ENCODE measurements at places on chromosomes 12 and 14.

DNA sequence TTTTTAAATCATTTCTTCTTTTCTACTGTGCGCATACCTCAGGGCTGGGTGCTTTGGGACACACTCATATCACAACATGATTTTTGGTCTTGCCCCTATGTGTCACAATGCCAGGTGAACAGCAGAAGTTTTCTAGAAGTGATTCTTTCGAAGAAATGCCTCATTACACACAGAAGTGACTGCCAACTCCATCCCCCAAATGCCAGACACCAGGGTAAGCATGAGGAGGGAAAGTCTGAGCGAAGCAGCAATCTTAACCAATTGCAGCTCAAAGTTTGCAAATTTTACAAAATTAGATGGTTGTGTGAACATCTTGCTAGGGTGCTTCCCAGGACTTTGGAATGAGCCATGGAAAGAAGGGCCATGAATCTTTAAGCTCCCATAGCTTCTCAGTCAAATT lies 87.3 kb upstream of the PLEKHA5 start:
- DNase-seq = no peak

DNA sequence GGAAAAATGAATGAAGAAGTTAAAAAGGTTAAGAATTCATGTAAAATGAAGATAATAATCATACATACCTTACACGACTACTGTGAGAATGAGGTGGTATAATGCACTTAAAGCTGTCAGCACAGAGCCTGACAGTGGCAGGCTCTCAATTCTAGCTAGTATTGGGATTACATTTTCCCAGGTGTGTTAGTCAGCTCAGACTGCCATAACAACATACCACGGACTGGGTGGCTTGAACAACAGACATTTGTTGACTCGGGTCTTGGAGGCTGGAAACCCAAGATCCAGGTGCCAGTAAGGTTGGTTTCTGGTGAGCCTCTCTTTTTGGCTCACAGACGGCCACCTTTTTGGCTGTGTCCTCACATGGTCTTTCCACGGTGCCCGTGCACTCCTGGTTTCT lies 167.8 kb downstream of the CHST11 start:
- DNase-seq = no peak

DNA sequence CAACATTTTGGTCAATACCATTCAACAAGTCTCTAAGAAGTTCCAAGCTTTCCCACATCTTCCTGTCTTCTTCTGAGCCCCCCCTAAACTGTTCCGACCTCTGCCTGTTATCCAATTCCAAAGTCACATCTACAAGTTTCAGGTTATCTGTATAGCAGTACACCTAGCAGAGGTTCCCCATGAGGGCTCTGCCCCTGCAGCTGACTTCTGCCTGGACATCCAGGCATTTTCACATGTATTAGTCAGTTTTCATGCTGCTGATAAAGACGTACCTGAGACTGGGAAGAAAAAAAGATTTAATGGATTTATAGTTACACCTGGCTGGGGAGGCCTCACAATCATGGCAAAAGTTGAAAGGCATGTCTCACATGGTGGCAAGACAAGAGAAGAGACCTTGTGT lies 10.2 kb upstream of the PLA2G1B start:
- DNase-seq = no peak

- DNase-seq = no peak
These were observed 126.5 kb downstream of the C12orf75 start for GRCh38 chr12:105457026-105457425.

- DNase-seq = no peak
These were observed 48.2 kb downstream of the SLC38A4 start for GRCh38 chr12:46777587-46777986.

DNA sequence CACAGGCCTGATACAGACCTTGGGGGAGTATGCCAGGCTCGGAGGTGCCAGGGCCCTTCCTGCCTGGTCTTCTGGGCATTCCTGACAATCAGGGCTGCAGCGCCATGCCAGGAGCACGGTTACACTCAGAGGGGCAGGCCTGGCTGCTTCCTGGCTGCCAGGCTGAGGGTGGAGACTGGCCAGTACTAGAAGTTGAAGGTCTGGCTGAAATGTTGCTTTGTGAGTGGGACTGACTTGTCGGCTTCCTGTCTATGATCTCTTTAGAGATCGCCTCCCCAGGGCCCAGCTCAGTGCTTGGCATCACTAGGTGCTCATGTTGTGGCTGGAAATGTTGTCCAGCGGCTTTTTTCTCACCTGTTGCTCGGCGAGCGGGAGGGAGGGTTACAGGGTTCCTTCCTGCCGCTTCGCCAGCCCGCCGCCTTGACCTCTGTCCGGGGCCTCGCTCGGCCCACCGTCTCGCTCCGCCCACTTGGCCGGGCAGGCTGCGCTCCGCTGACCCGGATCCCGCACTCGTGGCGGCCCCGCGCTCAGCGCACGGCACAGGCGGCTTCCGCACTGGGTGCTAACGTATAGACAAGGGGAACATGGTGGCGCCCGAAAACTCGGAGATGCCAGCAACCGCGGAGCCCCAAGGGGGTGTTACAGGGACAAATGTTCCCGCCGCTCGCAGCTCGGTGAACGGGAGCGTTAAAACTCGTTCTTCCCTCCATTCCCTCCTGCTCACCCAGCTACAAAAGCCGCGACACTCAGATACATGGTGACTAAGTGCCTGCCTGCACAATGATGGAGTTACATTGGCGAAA lies 32.6 kb downstream of the PAPLN start:
- no peak for DNase-seq

DNA sequence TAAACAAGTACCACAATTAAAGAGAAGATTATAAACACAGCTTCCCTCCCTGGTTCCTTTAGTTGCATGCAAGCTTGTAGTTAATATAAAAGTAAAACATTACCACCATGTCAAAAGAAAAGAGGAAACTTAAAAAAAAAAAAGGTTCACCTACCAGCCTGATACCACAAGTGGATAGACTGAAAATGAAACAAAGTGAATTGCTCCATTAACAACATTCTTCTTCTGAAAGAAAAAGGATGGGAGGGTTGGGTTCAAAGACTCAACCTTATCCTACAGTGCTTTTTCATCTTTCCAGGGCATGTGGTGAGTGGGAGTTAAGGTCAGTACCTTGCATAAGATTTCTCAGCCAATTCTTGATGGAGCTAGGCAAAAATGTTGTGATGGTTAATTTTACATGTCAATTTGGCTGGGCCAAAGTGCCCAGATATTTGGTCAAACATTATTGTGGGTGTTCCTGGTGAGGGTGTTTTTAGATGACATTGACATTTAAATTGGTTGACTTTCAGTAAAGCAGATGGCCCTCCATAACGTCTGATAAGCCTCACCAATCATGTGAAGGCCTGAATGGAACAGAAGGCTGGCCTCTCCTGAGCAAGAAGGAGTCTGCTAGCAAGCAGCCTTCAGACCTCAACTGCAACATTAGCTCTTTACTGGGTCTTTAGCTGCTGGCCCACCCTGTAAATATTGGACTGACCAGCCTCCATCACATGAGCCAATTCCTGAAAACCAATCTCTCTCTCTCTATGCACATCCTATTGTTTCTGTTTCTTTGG lies 28.8 kb downstream of the VCPKMT start:
- DNase-seq = peak; percentile 59

DNA sequence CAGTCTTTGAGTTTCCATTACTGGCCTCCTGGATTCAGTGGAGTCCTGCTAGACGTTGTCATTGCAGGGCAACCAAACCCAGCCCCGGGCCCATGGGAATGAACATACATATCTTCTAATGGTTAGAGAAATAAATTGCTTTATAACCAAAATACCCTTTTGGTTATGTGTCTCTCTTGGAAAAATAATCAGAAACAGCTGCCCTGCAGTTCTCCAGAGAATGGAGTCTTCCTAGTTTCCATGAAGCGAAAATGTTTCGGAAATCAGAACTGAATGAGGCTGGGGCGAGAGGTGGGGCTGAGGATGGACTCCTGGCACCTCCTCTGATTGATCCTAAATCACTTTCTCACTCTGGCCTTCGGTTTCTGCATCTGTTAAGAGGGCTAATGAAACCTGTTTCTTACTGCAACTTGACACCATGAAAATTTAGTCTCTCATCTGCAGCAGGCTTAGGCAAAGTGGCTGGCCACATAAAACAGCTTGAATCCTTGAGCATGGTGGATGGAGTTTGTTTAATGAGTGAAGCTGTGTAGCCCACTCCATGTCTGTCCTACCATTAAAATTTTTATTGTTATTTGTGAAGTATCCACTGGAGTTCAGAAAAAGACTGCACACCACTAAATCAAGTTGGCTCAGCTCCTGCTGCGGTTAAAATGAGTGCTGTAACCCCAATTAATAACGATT lies 198.9 kb downstream of the CACNA1C start:
- DNase-seq = no peak

DNA sequence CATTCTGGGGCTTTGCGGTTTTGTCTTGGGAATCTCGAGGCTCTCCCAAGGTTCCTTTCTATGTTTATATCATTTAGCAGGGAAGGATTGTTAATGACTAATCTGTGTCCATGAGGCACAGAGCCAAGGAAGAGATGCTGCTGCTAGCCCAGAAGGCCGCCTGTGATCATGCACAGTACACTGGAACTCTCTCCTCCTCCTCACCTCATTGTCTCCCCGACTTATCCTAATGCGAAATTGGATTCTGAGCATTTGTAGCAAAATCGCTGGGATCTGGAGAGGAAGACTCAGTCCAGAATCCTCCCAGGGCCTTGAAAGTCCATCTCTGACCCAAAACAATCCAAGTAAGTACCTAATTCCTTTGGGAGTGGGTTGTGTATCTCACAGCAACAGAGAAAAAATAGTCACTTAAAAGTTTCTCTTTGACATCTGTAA lies at the start of gene NR1H4:
Gene NR1H4, plus strand, starts transcription at position 151 of the 435 bp plus-strand sequence. CDS start 19,458 bp downstream, outside the sequence.
- no peak for DNase-seq

- DNase-seq = no peak
These were observed 43.9 kb upstream of the MDM1 start for GRCh38 chr12:68375756-68376695.

DNA sequence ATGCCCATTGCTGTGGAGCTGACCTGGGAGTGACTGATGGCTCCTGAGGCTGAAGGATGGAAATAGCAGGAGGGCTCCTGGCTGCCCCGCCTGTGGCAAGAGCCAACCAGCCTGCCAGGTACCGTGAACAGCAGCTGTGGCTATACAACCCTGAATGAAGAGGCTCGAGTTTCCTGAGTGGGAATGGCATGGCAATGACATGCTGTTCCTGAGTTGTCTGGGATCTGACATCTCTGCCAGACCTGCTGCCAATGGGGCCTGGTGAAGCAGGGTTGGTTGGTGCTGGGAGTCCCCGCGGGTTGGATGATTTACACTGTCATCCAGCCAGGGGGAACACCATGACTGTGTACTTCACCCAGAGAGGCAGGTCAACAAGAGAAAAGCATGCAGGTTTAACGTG lies 31.8 kb upstream of the LRRC10 start:
- no peak for DNase-seq

DNA sequence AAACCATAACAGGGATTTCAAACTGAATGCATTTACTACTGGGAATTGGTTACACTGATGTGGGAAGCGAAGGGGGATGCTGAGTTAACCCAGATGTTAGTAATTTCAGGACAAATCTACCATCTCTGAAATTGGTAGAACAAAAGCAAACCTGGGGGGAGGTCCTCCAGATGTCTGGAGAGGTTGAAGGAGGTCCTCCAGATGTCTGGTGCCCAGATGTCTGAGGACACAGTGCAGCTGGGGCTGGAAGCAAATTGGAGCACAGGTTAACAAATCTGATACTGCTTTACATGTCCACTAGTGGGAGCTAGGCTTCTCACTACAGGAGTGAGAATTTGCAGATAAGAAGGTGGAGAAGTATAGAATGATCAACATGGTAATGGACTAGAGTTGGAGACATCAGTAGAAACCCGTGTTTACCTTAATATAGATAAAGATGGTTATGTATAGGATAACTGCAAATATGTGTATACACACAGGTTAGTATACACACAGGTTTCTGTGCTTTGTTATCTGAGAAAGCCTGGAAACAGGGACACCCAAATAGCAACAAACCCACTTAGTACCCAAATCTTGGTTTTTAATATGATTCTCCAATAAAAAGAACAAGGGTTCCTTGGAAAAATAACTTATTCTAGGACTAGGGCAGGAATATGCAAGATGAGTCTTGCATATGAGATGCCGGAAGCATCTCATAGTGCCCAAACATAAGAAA lies 162.5 kb downstream of the C12orf50 start:
- peak; percentile 16 for DNase-seq

GRCh38 chr12:87794854-87795253 lies 234.3 kb downstream of the C12orf50 start:
- DNase-seq = no peak

GRCh38 chr12:30997685-30998440 lies 71.3 kb downstream of the TSPAN11 start:
- no peak for DNase-seq

- DNase-seq = peak; percentile 75
These were observed 19.6 kb downstream of the POMT2 start for GRCh38 chr14:77301103-77301502.

GRCh38 chr14:102964152-102964730 lies 41.8 kb downstream of the AMN start:
- no peak for DNase-seq

DNA sequence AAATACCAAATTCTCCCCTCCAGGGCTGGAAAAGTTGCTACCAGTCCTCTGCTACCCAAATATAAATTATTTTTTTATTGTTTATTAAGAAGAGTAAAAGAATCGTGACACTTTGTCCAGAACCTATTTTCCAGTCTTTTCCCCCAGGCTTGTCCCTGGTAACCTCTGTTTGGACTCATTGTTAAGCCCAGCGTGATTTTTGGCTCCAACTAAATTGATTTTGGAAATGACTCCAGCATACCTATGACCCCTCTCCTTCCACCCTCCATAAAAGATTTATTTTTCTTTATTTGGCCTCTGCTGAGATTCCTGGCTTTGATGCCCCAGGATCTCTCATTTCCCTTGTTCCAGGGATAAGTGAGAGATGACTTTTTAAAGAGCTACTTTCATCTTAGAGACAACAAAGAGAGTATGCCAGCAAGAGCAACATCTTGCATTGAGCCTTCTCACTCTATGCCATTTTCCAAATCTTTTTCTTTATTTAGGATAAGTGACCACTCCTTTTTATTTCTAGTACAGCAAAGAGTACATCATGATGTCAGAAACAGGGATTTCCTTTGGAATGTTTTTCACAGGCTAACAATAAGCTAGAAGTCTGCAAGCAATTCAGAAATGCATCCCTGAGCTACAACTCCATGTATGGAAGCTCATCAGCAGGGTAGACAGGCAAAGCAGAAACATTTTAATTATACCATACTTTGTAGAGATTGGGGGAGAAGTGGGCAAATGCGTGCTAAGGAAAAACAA lies 75.8 kb downstream of the DAD1 start:
- DNase-seq = no peak

GRCh38 chr14:50006141-50006540 lies 110.2 kb downstream of the VCPKMT start:
- DNase-seq = no peak
